Activated CD4-positive, alpha-beta T cell treated with anti-CD3 and anti-CD28 coated beads, Interleukin-10, Interleukin-2, amounts not matched to agents 100 ng/mL and 50 ng/mL, durations not matched to agents 16 hours and 8 hours (primary cell): ENCODE measurements at places on chromosomes 6 and 20.
A peak's percentile ranks its signal among the peaks of the same experiment; 100 is the strongest.

DNA sequence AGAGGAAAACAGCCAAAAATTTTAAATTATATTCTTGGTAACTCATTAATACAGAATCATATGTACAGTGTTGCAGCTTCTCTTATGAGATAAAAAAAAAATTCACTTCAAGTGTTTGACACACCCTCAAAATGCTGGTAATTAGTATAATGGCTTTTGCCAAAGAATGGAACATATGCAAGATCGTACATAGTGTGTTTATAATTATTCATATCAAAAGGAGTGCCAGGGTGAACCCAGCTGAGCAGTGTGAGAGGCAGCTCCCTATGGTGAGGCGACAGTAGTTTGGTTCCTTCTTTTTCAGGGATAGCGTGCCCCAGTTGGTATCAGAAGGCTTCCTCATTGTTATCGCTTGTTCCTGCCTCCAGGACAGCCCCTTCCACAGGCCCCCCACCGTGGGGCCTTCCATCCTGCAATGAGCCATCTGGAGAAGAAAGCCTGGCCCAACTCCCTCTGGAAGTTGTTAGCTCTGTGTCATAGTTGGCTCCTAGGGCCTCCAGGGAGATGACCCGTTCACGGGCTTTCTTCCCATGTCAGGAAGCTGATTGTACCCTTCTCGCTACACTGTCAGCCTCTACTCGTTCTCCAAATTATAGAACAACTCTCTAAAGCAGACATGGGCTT is 150.7 kb downstream of the FRK start:
- DNase-seq = no peak

- no peak for DNase-seq
Measured at GRCh38 chr6:107077710-107078109, 37.6 kb downstream of the BEND3 start.

- peak; percentile 11 for DNase-seq
Measured at GRCh38 chr20:46108435-46108841, 9.7 kb upstream of the CD40 start.

GRCh38 chr6:5401845-5402738 is 140.8 kb downstream of the FARS2 start:
- DNase-seq = peak; percentile 16

GRCh38 chr6:152270301-152270925 is 366.7 kb downstream of the SYNE1 start:
- DNase-seq = peak; percentile 21

DNA sequence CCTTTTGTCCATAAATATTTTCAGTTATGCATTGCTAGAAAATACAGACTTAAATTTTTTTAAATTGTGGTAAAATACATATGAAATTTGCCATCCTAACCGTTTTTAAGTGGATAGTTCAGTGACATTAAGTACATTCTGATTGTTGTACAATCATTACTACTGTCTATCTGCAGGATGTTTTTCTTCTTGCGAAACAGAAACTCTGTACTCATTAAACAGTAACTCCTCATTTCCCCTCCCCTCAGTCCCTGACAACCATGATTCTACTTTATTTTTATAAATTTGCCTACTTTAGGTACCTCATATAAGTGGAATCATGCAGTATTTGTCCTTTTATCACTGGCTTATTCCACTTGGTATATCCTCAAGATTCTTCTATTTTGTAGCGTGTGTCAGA is 21.3 kb downstream of the TAF11 start:
- no peak for DNase-seq

DNA sequence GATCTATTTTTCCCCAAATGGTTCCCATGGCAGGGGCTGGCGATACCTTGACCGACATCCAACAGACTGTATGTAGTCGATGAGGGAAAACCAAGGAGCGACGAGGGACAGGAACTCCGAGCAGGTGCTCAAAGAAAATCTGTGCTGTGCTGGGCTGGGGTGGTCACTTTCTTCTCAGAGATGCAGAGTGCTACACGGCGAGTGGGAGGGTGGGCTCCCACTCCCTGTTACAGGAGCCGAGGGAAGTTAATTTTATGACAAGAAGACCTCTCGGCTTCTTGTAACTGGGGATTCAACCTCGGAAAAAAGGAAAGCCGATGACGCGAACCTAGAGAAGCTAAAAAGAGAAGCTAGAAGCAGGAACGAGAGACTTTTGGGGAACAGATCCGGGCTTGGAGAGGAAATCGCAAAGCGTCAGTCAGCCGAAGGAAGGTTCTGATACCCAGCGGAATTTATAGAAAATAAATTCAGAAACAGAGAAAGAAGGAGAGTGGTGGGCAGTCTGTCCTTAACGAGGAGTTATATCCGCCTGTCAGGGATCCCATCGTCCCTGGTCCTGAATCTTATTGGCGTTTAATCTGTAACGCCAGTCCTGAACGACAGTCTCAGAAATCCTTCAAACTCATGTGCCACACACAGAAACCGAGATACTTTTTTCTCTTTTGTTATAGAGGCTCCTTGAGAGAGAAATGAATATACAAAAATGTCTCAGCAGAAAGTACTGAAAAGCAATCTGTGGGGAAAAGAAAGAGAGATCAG is 84.6 kb upstream of the ZNF322 start:
- DNase-seq = no peak

- peak; percentile 15 for DNase-seq
Measured at GRCh38 chr6:51753635-51754034, 333.8 kb downstream of the PKHD1 start.

DNA sequence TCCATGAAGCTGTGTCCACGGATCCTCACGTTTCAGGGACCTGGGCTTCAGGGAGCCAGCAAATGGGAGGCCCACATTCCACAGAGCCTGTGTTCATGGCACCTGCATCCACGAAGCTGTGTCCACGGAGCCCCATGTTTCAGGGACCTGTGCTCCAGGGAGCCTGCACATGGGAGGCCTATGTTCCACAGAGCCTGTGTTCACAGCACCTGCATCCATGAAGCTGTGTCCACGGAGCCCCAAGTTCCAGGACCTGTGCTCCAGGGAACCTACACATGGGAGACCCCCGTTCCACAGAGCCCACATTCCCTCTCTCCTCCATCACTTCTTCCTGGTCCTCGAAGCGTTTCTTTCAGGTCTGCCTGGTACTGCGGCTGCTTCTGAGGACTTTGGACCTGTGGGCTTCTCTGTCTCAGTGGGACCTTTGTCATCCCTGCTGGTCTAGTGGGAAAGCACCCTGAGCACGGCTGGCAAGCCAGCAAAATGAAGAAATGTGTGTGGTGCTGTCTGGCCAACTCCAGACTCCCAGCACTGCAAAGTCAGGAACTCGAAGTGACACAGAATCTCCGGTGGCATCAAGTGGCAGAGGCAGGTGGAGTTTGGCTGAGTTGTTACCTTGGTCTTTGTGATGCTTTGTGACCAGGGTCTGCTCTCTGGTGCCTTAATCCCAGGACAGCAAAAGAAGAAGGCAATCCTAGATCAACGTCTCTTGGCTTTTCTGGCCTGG is 245.9 kb downstream of the DLL1 start:
- no peak for DNase-seq

GRCh38 chr6:34393191-34393965 is 909 bp upstream of the NUDT3 start:
- DNase-seq = no peak

DNA sequence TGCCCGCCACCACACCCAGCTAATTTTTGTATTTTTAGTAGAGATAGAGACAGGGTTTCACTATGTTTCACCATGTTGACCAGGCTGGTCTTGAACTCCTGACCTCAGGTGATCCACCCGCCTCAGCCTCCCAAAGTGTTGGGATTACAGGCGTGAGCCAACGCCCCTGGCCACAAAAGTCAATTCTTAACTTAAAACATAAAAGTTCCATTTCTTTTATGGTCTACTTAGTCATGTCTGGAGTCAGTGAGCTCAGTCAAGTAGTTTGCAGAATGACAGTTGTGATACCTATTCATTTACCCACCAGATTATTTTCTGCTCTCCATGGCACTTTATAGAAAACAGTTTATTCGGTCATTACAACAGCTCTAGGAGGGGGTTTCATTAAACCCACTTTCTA is 103.1 kb upstream of the ESR1 start:
- DNase-seq = peak; percentile 86

DNA sequence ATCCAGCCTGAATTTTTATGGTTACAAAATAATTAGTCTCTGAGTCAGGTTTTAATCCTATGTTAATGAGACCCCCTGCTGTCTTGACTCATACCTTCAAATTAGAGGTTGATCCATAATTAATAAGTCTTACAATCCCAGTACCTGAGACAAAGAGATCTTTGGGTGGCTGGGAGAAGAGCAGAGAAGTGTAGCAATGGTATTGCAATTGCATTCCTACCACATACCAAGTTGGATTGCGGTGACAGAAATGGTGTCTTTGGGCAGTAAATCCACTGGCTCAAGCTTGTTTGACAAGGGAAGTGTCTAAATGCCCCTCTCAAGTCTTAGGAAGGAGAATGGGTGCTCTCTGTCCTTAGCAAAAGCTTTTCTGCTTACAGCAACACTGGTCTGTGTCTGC is 150.4 kb downstream of the BTBD3 start:
- DNase-seq = no peak

DNA sequence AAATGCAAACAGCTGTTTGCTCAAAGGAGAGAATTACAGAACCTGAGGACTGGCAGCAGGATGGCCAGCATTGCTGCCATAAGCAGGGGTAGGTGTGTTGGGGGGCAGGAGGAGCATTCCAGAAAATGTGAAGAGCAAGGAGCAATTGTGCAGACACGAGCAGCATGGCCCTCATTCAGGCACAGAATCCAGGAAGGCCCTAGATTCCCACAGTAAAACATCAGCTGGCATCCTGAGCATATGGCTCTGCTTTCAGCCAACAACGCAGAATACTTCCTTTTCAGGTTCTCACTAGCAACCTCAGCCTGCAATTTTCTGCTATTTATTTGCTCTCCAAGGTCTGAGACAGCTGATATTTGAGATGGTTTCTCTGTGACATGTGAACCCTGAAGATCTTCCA is 243.4 kb upstream of the POU3F2 start:
- DNase-seq = no peak

- no peak for DNase-seq
Measured at GRCh38 chr20:47428164-47428563, 71.7 kb upstream of the ZMYND8 start.

DNA sequence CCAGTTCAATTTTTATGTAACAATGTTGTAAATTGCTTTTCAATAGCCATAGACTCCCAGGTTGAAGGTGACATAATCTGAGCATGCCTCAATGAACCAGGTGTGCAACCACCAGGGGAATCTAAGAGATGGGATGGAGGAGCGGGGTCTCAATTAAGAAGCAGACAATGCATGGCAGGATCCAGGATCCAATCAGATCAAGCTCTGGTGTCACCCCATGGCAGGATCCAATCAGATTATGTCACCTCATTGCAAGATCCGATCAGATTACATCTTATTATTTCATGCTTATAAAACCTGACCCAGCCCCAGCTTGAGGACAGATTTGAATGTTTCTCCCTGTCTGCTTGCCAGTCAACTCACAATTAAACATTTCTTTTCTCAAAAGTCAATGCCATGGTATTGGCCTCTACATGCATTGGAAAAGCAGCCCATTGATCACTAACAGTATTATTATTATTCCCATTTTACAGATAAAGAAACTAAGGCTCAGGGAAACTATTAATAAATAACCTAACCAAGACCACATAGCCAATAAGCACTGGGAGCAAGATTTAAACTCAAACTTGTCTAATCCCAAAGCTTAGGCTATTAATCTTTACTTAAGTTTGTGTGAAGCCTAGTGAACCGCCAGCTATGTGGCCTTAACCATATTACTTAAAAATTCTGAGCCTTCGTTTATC is 14.3 kb upstream of the SIRT5 start:
- no peak for DNase-seq
